ENCODE measurements at places on chromosomes 3 and 15.

GRCh38 chr3:116440196-116440595, 5.1 kb downstream of the LSAMP start:
- no peak for DNase-seq

- peak; percentile 24 for DNase-seq
Observed at GRCh38 chr3:57691411-57692132, 1.3 kb downstream of the DENND6A start.

DNA sequence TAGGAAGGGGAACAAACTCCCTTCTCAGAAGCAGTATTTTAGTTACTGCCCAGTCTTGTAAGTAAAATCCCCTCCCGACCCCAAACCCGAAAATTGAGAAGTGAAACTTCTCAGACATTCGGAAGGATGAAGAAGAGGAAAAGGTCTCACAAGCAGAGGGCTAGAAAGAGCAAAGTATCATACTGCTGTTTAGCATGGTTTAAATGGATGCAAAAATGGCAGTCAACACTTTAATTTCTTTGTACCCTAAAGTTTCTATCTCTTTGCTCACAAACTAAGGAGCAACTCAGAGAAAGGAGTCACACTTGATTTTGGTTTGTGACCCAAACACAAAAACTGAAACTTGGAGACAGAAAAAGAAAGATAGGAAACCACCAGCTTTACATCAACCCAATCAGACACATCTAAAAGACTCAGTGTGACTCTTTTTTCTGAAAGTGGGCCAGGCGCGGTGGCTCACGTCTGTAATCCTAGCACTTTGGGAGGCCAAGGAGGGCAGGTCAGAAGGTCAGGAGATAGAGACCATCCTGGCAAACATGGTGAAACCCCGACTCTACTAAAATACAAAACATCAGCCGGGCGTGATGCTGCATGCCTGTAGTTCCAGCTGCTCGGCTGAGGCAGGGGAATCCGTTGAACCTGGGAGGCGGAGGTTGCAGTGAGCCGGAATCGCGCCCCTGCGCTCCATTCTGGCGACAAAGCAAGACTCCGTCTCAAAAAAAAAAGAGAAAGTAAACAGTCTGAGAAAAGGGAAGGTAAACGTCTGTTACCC, 63.2 kb upstream of the ATP11B start:
- no peak for DNase-seq

DNA sequence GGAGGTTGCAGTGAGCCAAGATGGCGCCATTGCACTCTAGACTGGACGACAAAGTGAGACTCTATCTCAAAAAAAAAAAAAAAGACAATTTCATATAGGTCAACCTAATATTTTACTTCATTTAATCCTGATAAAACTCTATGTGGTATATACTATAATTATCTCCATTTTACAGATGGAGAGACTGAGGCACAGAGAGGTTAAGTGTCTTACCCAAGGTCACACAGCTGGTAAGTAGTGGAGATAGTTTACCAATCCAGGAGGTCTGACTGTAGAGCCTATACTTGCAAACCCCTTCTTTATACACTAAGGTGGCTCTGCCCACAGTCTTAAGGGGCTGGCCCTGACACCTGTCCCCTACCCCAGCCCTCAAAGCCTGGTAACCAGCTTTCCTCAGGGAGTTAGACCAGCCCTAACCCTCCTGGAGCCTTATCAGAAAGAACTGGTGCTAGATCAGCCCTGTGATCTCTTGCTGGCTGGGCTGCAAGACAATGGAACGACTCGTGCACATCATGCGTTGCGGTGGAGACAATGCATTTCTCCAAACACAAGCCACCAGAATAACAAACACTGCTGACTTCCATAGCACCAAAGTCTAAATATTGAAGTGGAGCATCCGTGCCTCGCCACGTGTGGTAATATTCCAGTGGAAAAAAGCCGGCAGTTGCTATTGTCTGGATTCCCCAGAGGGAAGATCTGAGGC, 60.0 kb upstream of the SMAD3 start:
- DNase-seq: no peak

- no peak for DNase-seq
Observed at GRCh38 chr3:40714771-40715345, 190.1 kb downstream of the ZNF621 start.
